ENCODE measurements at places on chromosomes 16 and 17.
A peak's percentile ranks its signal among the peaks of the same experiment; 100 is the strongest.

DNA sequence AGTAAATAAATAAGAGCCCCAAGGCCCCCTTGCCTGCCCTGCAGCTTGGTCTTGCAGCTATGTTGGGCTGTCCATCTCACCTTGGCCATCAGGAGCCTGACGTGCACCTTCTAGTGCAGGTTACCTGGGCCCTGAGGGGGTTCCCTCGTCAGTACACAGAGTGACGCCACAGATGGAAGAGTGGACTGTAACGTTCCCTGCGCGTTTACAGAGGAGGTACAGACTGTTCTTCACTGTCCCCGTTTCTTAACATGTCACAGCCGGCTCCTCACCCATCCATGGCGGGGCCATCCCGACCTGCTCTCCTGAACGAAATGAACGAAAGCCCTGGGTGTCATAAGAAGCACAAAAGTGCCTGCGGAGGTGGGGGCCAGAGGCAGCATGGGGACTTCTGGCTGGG lies 15.9 kb upstream of the FASN start:
- DNase-seq = no peak

- DNase-seq = no peak
These were observed 143.9 kb downstream of the ANKFN1 start for GRCh38 chr17:56297184-56297583.

GRCh38 chr17:14398766-14399165 lies 97.9 kb downstream of the HS3ST3B1 start:
- DNase-seq = no peak

DNA sequence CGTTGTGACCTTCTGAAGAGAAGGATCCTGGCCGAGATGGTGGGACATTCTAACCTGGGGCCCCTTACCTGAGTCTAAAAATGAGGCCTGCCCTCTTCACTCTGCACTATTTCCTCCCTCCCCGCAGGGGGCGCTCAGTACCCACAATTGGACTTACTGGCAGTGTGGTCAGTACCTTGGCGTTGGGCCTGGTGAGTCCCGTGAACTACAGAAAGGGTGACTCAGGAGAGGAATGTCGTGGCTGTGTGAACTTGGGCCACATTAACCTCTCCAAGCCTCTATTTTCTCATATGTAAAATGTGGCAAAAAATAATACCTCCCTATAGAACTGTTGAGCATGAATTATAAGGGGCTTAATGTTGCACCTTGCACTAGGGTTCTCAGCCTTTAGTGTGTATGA lies 3.9 kb downstream of the RSAD1 start:
- DNase-seq = peak; percentile 78

GRCh38 chr16:68093816-68094613 lies 8.8 kb downstream of the NFATC3 start:
- no peak for DNase-seq

DNA sequence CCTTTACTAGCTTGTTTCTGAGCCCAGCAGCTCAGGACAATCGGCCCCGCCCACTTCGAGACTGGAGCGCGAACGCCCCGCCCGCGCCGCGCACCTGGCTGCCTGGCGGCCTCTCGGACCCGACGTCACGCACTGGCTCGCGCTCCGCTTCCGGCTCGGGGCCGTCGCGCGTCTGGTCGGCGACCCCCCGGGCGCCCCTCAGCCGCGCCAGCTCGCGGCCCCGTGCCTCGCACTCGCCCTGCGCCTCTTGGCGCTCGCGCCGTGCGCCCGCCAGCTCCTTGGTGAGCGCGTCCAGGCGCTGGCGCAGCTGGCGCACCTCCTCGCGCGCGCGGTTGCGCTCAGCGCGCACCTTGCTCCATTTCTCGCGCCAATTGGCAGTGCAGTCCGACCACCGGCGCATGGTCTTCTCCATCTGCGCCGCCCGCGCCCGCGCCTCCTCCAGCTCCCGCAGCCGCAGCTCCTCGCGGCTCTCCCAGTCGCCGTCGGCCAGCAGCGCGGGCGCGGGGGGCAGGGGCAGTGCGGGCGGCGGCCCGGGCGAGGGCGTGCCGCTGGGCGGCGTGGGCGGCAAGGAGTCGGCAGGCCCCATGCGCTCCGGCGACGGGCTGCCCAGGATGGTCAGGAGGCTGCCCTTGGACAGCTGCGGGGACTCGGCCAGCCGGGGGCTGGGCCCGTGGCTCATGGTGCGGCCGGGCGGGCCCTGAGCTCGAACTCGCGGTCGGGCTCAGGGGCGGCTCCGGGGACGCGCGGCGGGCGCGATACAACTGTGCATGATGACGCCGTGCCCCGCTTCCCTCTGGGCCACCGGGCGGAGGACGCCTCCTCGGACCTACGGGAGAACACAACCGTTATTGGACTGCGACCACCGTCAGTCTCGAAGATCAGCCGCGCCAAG lies 7.6 kb downstream of the CCDC102A start:
- DNase-seq = no peak

DNA sequence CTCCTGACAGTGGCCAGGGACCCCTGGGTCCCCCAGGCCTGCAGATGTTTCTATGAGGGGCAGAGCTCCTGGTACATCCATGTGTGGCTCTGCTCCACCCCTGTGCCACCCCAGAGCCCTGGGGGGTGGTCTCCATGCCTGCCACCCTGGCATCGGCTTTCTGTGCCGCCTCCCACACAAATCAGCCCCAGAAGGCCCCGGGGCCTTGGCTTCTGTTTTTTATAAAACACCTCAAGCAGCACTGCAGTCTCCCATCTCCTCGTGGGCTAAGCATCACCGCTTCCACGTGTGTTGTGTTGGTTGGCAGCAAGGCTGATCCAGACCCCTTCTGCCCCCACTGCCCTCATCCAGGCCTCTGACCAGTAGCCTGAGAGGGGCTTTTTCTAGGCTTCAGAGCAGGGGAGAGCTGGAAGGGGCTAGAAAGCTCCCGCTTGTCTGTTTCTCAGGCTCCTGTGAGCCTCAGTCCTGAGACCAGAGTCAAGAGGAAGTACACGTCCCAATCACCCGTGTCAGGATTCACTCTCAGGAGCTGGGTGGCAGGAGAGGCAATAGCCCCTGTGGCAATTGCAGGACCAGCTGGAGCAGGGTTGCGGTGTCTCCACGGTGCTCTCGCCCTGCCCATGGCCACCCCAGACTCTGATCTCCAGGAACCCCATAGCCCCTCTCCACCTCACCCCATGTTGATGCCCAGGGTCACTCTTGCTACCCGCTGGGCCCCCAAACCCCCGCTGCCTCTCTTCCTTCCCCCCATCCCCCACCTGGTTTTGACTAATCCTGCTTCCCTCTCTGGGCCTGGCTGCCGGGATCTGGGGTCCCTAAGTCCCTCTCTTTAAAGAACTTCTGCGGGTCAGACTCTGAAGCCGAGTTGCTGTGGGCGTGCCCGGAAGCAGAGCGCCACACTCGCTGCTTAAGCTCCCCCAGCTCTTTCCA lies 25.1 kb downstream of the C1QTNF1 start:
- DNase-seq = no peak

DNA sequence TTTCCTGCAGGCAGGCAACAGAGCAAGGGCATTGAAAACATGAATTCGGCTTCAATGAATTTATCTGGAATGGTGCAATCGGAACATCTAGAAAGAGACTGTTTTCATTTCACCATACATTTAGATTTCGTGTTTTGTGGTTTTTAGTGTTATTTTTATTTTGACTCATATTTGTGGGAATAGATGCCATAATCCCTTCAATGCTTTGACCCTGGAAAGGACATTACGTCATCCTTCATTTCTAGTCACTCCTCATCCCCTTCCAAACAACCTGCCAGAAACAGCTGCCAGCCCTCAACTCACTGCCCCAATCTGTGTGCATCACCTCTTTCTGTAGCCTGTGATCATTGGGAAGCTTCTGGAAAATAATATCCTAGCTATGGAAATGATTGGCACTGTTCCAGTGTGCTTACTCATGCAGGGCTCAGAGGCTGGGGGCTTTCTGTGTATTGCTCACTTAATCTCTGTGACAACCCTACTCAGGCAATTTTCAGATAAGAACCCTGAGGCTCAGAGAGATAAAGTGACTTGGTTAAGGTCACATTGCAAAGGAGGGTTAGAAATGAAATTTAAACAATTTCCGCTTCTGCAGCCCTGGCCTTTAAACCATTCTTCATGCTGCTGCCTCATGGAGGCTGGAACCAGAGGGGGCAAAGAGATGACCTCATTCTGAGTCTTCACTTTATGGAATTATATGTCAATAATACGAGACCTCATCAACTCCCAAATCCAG lies 9.5 kb upstream of the KSR1 start:
- DNase-seq = peak; percentile 80

- no peak for DNase-seq
These were observed 19.4 kb downstream of the IQCK start for GRCh38 chr16:19737306-19738038.

DNA sequence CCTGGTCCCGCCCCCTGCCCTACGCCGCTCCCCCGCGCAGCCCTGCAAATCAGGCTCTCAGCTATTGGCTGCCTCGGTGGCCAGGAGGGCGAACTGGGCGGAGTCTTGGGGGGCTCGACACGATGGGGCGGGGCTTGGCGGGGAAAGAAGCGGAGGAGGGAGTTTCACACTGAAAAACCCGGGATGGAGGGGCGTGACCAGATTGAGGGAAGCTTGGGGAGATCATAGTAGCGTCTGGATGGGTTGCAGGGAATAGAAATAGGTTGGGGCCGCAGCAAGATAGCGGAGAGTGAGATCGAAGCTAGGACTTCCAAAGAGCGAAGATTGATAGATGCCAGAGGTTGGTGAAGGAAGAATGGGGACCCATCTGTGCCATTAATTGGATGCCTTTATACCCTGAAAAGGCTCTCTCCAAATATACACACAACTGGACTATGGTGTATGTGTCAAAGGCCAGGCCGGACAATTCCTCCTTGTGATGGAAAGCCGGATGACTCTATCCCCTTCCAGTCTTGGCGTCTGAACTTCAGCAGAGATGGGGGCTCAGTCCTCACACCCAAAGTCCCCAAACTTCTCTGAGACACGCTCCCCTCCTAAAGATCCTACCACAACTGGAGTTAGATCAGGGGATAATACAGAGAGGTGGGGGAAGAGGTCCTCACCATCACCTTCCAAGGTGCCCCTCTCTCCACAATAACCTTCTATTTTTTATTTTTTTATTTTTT lies 376 bp upstream of the STAC2 start:
- no peak for DNase-seq

- DNase-seq = no peak
These were observed 32.5 kb downstream of the PIMREG start for GRCh38 chr17:6476810-6477179.

DNA sequence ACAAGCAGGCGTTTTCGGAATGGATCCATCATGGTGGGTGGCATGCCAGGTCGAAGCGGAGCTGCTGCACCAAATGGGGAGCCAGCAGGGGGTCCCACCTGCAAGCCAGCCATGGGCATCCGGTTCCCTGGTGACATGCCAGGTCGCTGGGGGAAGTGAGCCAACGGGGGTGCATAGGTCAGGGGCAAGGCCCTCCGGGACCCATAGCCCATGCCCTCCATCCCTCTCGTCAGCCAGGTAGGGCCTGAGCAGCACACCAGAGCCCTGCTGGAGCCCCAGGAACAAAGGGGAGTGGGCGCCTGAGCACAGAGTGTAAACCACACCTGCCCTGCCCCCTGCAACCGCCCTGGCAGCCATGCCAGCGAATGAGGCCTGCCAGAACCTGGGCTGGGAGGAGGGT lies 5.0 kb downstream of the SMARCD2 start:
- DNase-seq = no peak

- no peak for DNase-seq
These were observed 87.4 kb upstream of the LHX1 start for GRCh38 chr17:36849871-36850348.

- no peak for DNase-seq
These were observed 388.5 kb downstream of the SEC14L1 start for GRCh38 chr17:77529328-77529650.

GRCh38 chr16:11562941-11563340 lies 23.8 kb downstream of the LITAF start:
- no peak for DNase-seq

DNA sequence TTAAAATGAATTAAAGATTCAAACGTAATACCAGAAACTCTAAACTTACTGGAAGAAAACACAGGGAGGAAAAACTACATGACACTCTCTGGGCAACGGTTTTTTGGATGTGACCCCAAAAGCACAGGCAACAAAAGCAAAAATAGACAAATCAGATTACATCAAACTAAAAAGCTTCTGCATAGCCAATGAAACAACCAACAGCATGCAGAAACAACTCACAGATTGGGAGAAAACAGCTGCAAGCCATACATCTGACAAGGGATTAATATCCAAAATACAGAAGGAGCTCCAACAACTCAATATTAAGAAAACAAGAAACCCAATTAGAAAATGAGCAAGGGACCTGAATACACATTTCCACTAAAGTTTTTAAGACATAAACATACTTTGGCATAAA lies 69.2 kb upstream of the ALOX12 start:
- DNase-seq = no peak

- no peak for DNase-seq
These were observed 43.7 kb downstream of the CRISPLD2 start for GRCh38 chr16:84863481-84863814.

DNA sequence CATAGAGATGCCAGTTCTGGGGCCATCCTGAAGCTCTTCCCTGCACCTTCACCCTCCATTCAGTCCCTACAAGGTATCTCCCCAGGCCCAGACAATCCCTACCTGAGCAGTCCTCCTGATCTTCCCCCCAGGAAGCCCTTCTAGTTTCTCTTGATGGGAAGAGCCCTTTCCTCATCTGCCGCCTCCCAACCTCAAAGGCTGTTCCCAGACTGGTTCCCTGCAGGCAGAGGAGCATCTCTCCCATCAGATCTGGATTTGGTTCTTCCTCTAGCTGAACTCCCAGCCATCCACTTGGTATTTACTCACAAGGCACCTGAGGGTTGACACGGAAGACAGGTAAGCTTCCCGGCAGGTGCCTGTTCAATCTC lies 24.6 kb upstream of the PHB1 start:
- no peak for DNase-seq

- no peak for DNase-seq
These were observed 28.3 kb downstream of the VPS35L start for GRCh38 chr16:19583665-19584300.

- DNase-seq = no peak
These were observed 34.2 kb downstream of the CDH13 start for GRCh38 chr16:82660966-82661365.

- DNase-seq = no peak
These were observed 27.8 kb upstream of the TMEM220 start for GRCh38 chr17:10757647-10758046.

DNA sequence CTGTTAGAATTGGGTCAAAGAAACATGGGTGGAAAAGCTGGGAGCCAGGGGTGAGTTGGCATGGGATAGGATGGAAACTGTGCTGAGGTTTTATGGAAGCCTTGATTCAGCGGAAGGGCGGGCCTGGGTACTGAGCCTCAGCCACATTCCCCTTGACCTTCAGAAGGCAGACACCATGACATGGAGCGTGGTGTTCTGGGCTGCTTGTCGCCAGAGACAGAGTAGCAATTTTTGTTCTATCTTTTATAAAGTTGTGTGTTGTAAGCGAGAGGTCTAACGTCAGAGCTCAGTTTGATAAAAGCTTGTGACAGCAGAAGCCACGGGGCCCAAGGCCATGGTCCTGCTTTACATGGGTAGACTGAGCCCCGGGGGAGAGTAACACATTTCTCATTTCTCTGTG lies 50.2 kb downstream of the SLC47A1 start:
- DNase-seq = no peak

GRCh38 chr16:73126525-73126853 lies 78.6 kb upstream of the ZFHX3 start:
- DNase-seq = peak; percentile 36

GRCh38 chr16:745739-746138 lies 4.9 kb upstream of the CIAO3 start:
- no peak for DNase-seq
